ENCODE measurements at places on chromosomes 16 and 17.

- no peak for DNase-seq
These were observed 23.3 kb upstream of the STH start for GRCh38 chr17:45975640-45976295.

- DNase-seq, result no peak
These were observed 54.2 kb downstream of the PLD6 start for GRCh38 chr17:17151962-17152361.

- DNase-seq, result no peak
These were observed 8.9 kb upstream of the TNS4 start for GRCh38 chr17:40510328-40510648.

DNA sequence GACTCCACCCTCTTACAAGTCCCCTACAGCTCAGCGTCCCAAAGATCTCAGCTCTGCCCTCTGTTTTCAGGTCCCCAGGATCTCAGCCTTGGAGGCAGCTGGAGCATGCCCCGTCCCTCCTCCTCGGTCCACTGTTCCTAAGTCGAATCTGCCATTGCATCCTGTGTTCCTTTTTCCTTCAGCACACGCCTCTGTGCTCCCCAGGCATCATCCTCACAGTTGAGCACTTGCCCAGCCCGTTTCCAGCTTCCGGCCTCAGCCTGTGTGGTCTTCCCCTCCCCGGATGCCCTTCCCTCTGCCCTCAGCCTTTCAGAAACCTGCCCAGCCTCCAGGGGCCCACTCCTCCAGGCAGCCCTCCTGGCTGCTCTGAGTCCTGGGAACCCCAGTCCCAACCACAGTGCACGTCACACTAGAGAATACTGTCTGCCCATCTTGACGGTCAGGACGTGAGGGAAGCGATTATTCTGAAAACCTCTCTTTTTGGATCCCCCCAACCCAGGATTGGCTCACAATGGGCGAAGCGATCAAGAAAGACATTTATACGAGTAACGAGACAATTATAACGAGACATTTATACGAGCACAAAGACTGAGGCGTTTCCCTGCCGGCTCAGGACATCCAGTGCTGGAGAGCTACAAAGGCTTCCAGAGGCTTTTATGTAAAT, 41.4 kb downstream of the RPH3AL start:
- no peak for DNase-seq

DNA sequence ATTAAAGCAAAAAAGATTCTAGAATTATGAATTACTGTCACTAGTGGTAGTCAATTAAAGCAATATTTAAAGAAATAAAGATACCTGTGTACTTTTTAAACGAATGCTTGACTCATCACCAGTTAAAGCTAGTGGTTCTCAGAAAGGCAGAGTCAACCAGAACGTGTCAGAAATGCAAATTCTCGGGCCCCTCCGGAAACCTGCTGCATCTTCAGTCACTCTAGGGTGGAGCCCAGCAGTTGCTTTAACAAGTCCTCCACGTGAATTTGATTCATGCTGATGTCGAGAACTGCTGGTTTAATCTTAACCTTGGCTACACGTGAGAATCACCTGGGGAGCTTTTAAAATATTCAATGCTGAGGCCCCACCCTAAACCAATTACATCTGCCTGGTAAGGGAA, 169.8 kb upstream of the SDK2 start:
- no peak for DNase-seq

- no peak for DNase-seq
These were observed 107.1 kb upstream of the KCNJ16 start for GRCh38 chr17:69967910-69968411.

- no peak for DNase-seq
These were observed 470.9 kb upstream of the SOX9 start for GRCh38 chr17:71649941-71650350.

- DNase-seq, result no peak
These were observed 37.9 kb downstream of the SIAH1 start for GRCh38 chr16:48347191-48347865.

GRCh38 chr16:55283812-55284717, 39.9 kb upstream of the IRX6 start:
- DNase-seq, result no peak

DNA sequence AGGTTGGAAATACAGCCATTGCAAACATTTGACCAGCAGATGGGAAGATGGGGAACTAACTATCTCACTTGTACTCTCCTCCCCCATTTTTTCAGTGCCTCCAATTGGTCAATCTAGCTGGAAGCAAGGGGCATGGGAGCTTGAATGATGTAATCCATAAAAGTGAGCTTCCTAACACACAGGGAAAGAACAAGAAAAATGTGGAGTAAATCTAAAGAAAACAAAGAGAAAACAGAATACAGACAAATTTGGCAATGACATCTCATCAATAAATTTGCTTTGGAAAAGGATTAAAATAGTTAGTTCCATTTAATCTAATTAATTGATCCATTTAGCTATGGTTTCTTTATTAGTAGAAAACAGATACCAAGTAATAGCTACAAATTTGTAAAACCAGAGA, 592.6 kb upstream of the SOX9 start:
- no peak for DNase-seq

GRCh38 chr17:17765359-17766076, 71.3 kb downstream of the SREBF1 start:
- DNase-seq, result no peak

GRCh38 chr17:75011401-75012095, 922 bp upstream of the MRPL58 start:
- DNase-seq, result no peak

DNA sequence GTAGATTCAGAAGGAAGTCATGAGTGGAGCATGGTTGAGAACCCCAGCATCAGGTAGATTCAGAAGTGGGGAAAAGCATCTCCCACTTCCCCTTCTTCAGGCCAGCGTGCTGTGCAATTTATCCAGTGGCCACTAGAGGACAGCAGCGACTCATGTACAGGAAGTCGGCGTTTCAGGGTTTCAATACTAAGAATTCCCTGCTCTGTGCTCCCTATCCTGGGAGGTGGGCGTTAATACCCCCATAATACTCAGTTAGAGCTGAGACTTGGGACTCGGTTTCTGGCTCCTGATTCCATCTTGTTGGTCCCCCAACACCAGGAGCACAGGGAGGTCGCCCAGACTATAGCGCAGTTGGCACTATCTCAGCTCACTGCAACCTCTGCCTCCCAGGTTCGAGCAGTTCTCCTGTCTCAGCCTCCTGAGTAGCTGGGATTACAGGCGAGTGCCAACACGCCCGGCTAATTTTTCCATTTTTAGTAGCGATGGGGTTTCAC, 75.3 kb upstream of the AMZ2 start:
- DNase-seq, result peak; percentile 57

- DNase-seq, result no peak
These were observed 5.6 kb downstream of the GLG1 start for GRCh38 chr16:74601126-74601871.

- DNase-seq, result no peak
These were observed 350.9 kb downstream of the FOXL1 start for GRCh38 chr16:86929057-86929871.

- no peak for DNase-seq
These were observed 2.9 kb upstream of the KRT16 start for GRCh38 chr17:41615454-41615853.
